DMS 273 treated with DMSO at 0.1 percent for 48 hours (cell line): ENCODE measurements at places on chromosomes 6 and 20.

- DNase-seq, result no peak
These were observed 16.0 kb downstream of the DSE start for GRCh38 chr6:116386581-116387299.

- no peak for DNase-seq
These were observed 112.6 kb downstream of the SASH1 start for GRCh38 chr6:148455225-148455624.

DNA sequence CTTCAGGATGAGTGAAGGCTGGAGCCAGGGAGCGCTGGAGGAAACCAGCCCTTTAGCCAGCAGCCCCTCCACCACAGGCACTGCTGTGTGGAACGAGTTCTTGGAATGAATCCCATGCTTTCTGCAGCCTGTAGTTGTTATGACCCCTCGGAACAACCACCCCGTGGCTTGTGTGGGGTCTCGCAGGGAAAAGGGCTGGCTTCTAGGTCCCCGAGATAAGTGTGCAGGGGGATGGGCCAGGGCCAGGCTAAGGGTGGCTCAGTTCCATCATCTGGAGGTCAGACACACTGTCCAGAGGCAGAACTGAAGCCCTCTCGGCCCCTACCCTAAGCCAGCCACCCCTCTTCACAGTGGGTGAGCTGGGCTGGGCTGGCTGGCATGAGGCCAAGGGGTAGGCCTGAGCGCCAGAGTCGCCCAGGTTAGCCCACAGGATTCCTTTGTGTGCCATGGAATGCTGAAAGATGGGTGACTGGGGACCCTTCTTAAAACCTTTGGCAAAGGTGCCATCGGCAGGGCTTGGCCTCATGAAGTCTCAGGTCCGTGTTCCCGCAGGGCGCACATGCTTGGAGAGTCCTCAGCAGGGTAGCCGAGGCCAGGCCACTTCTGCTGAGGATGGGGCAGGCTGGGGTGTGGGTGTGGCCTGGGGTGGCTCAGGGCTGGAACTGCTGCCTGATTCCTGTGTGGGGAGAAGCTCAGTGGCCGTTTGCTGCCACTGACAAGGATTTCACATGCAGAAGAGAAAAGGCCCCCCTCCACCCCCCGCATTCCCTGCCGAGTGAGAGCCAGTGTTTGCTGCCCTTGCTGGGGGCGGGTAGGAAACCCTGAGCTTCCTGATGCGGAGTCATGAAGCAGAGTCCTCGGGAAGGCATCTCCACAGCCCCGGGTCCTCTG lies 24.6 kb downstream of the SPATA2 start:
- no peak for DNase-seq

DNA sequence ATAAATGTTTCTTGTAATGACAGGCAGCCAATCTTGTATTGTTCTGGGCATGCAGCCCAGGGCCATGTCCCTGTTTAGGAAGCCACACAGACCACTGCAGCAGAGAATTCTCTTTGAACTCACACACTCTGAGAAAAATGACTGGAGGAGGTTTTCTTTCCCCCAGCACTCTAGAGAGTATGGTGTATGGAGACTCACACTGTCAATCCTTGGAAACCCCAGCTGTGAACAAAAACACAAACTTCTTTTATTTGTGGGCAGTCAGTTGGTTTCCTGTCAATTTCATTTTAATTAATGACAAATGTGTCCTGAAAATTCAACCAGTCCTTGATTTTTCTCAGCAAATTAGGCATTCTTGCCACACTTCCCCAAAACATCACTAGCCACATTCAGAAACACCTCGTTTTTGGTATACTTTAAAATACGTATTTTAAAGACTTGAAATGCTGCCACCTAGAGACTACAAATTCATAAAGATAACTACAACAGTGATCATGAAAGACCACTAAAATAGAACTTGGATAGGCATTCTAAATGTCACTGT lies 52.9 kb upstream of the UFL1 start:
- no peak for DNase-seq

- peak; percentile 40 for DNase-seq
These were observed 8.7 kb downstream of the SNX21 start for GRCh38 chr20:45842169-45842812.

GRCh38 chr6:41191569-41191968 lies 9.4 kb downstream of the TREML2 start:
- no peak for DNase-seq

GRCh38 chr20:7893014-7893730 lies 47.1 kb downstream of the HAO1 start:
- DNase-seq, result no peak
